Activated naive CD8-positive, alpha-beta T cell treated with anti-CD3 and anti-CD28 coated beads, Interleukin-2, amount 10 ng/mL, durations not matched to agents 7 days and 5 days (primary cell): ENCODE measurements at places on chromosomes 5 and 9.

DNA sequence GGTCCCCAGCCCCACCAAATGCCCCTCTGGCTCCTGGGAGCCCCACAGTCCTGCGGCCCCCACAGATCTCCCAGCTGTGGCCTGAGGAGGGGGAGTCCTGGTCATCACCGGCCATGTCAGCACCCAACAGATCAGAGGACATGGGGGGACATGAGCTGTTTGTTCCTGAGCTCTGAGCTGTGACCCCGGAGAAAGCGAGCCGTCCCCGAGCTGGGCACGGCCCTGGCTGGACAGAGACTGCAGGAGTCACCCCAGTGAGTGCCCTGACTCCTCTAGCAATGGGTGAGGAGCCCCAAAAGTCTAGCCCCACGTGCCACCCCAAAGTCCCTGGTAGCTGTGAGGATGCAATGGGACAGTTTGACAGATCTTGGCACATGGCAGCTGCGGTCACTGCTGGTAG is 25.7 kb downstream of the CCDC187 start:
- no peak overlapping the region for H3K27ac ChIP-seq
- no peaks in the 10 kb centered on the region for H3K36me3 ChIP-seq

- peaks cover 6% of the 10 kb centered on the region for H3K36me3 ChIP-seq
- H3K4me3 ChIP-seq, result peak overlapping the region; percentile 35
- H3K27ac ChIP-seq, result no peak overlapping the region
- H3K4me1 ChIP-seq, result peaks cover 22% of the 10 kb centered on the region
Observed at GRCh38 chr9:14316602-14317300, 2.8 kb upstream of the NFIB start.

DNA sequence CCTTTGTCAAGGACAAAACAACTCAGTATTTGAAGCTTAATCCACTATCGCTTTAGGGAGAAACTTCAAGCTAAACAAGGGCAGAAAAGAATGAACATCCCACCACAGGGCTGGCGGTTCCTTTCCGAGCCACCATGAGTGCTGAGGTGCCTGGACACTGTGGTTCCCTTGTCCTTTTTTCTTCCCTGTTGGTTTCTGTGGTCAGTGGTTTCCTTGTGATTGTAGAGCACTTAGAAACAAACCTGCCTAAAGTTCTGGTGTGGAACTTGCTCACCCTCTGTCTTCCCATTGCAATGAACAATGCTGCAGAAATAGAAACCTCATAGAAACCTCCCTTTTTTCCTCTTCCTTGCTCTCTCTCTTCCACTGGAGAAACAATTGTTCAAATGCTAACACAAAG is 79.3 kb upstream of the TBC1D2 start:
- no peak overlapping the region for H3K27ac ChIP-seq
- H3K36me3 ChIP-seq, result no peaks in the 10 kb centered on the region
- no peak overlapping the region for H3K4me3 ChIP-seq
- peaks cover 1% of the 10 kb centered on the region for H3K4me1 ChIP-seq
- no peak for DNase-seq

DNA sequence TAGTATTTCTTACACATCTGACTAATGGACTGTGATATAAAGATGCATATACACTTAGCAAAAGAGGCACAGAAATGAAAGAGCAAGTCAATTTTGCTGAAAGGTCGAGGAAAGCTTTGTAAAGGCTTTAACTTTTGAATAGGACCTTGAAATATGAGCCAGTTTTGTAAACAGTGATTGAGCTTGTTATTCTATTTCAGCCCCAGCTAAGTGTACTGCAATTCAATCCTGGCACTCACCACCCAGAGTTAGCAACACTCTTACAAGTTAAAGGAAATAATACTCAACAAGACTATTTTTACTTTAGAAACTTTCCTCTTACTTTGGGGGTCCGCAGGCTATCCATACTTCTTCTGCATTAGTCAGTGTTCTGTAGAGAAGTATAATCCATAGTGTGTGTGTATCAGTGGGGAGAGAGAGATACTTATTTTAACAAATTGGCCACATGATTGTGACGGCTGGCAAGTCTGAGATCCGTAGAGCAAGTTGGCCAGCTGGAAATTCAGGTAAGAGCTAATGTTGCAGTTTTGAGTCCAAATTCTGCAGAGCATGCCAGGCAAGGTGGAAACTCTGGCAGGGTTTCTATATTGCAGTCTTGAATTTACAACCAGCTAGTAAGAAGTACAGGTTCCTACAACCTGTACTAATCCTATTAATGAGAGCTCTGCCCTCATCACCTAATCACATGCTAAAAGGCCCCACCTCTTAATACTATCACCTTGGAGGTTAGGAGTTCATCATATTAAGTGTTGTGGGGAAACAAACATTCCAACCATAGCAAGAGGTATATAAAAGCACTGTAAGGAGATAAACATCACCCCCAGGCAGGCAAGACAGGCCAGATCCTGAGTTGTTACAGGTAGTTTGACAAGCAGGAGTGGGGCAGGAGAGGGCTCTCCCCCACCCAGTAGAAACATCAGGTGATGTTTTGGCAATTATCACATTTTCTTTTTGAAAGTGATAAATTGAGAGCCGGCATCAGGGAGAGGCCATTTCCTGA is 33.6 kb downstream of the IL7R start:
- H3K4me1 ChIP-seq, result no peaks in the 10 kb centered on the region
- no peak for DNase-seq
- H3K27me3 ChIP-seq, result no peaks in the 10 kb centered on the region

DNA sequence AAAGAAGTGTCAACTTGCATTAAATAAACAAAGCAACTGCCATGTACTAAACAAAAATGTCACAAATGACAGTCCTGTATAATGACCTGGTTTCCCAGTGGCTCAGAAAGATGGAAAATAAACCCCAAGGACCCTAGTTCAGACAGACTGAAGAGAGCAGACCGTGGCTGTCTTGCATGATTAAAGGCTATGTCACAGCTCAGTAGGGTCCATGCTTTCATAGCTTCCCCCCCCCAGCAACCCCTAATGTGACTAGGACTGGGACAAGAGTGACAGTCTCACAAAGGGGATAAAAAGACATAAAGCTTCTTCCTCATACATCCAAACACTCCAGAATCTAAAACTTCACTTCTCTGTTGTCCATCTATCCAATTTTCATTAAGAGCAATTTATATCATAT is 113.6 kb downstream of the NR6A1 start:
- no peaks in the 10 kb centered on the region for H3K36me3 ChIP-seq
- H3K4me1 ChIP-seq, result peaks cover 23% of the 10 kb centered on the region
- DNase-seq, result no peak
- no peak overlapping the region for H3K4me3 ChIP-seq
- H3K27ac ChIP-seq, result no peak overlapping the region
- H3K27me3 ChIP-seq, result no peaks in the 10 kb centered on the region
